ENCODE measurements at places on chromosomes 12 and 14.
A peak's percentile ranks its signal among the peaks of the same experiment; 100 is the strongest.

- no peak for DNase-seq
These were observed 8.8 kb downstream of the PPM1A start for GRCh38 chr14:60257865-60258264.

DNA sequence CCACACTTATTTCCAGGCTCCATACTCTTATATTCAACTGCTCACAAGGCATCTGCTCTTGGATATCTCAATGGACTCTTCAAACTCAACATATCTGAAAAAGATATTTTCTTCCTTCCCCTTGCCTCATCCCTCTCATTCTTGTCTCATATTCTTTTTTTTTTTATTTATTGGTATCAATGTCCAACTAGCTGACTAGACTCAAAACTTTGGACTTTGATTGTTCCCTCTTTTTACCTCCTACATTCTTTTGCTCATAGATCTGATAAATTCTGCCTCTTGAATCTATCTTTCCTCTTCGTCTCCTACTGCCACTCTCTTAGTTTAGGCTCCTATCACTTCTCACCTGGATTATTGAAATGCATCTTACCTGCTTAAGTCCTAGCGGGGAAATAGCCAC is 25.8 kb downstream of the ARF6 start:
- no peak for DNase-seq

- no peak for DNase-seq
These were observed 21.8 kb downstream of the MDM1 start for GRCh38 chr12:68310370-68310769.

DNA sequence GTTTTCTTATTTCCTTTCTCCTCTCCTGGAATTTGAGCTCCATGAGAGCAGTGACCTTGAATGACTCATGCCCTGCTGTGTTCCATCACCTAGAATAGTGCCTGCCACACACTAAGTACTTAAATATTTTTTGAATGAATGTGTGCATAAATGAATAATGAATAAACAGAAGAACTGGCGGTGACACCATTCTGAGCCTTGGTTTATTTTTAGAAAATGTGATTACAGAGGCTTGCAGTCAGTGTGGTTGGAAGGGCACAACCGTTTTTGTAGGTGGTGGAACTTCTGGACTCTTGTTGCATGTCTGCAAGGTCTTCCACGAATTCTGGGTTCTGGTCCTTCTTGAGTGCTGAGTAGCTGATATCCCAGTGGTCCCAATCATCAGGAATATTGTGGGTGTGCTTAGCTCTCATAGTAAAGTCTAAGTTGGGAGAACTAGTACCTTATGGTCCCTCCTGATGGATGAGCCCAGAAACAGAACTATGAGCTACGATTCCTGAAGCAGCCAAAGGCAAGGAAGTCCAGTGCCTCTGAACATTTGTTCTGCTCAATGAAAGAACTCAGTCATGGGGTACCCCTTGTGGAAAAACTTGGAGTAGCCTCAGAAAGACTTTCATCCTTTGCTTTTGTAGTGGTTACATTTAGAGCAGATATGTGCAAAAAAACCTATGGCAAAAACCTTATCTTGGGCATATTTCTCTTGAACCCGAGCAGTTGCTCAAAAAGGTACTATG is 28.8 kb upstream of the BHLHE41 start:
- peak; percentile 83 for DNase-seq

DNA sequence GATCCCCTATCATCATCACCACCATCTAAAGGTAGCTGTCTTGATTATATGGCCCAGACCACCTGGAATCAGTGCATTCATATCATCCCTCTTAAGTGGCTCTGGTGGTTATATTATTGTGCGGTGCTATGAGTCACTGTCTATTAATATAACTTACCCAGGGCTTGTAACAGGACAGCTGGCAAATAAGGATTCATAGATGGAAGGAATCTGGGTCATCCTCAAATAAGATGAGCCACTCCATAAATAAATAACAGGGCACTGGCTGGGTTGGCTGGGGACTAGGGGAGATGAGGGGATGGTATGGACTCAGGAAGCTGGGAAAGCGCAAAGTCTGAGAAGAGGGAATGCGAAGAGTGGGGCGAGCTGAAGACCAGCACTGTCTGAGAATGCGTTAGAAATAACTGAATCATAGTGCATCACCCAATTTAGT is 216.1 kb downstream of the NUAK1 start:
- DNase-seq = no peak

GRCh38 chr12:6093764-6094163 is 30.7 kb downstream of the VWF start:
- DNase-seq = peak; percentile 64

GRCh38 chr14:71243697-71244096 is 336.4 kb downstream of the PCNX1 start:
- no peak for DNase-seq

DNA sequence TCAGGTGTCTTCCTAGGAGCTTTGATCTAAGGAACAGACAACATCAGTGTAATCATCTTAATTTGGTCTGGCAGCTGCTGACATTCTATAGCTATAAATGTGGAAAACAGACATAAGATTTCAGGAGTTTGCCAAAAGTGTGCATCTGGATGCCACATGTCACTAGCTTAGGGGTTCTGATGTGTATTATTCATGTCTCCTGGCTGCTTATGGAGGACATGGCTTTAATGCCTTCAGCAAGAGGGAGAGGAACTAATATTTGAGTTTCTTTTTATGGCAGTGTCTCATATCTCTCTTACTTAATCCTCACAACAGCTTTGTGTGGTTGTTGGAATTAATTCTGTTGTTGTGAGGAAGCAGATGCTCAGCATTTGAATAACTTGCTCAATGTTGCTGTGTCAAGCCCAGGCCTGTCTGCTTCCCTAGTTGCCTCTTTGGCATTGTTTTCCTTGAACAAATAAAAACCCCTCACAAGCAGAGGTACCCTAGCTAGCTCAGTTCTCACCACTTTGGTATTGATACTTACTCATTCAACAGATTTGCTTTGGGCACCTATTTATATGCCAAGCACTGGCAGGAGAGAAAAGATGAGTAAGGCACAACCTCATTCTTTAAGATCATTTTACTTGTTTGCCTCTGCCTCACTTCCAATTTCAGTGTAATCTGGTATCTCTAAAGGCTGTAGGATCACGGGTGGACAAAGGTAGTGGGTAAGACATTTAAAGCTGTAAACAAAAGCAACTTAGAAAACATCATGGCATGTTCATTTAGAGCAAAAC is 39.8 kb upstream of the EID3 start:
- no peak for DNase-seq

GRCh38 chr12:94633401-94633800 is 17.0 kb downstream of the TMCC3 start:
- no peak for DNase-seq

- DNase-seq = peak; percentile 87
These were observed 28.1 kb downstream of the MSRB3 start for GRCh38 chr12:65306366-65307168.

GRCh38 chr12:111011999-111012600 is 91.7 kb upstream of the MYL2 start:
- DNase-seq = no peak

GRCh38 chr12:95100264-95101190 is 27.1 kb upstream of the NR2C1 start:
- DNase-seq = no peak

- no peak for DNase-seq
These were observed 8.5 kb downstream of the RARG start for GRCh38 chr12:53223389-53224060.

GRCh38 chr12:44708218-44708617 is 167.9 kb downstream of the NELL2 start:
- DNase-seq = no peak

GRCh38 chr12:109097435-109098182 is at the start of gene UNG:
Gene UNG, plus strand, starts transcription at chr12:109097597. Its CDS starts 83 bp downstream, at chr12:109097680.
- peak; percentile 95 for DNase-seq

GRCh38 chr14:22845821-22846625 is 9.6 kb downstream of the MMP14 start:
- no peak for DNase-seq

- no peak for DNase-seq
These were observed 34.0 kb downstream of the BMAL2 start for GRCh38 chr12:27366621-27367020.

DNA sequence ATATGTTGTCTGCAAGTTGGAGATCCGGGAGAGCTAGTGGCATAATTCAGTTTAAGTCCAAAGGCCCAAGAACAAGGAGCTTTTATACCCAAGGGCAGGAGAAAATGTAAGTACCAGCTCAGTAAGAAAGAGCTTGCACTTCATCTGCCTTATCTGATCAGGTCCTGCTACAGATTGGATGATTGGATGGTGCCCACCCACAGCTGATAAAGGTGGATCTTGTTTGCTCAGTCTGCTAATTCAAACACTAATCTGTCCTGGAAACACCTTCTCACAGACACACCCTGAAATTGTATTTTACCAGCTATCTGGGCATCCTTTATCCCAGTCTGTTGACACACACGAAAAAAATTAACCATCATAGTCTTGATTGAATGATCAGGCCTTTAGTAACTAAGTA is 230.7 kb upstream of the SLC16A7 start:
- no peak for DNase-seq

- DNase-seq = peak; percentile 34
These were observed 39.4 kb downstream of the MVK start for GRCh38 chr12:109612975-109613502.

DNA sequence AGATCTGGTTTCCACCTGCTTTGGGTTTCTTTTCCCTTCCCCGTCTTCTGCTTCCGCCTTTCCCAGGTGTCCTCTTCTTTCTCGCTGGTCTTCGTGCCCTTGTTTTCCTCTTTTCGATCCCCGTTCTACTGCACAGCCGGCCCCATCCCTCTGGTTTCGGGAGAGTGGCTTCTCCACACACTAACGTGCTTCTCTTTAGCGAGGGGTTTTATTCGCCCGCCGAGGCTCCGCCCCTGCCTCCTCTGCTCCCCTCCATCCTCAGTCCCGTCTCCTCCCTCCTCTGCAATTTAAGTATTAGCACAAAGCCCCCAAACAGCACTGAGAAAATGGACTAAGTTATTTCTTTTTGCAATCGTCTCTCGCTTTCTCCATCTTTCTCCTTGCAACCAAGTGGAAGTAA is at the start of gene SLC7A8:
Gene SLC7A8, minus strand, starts transcription at position 182 of the 400 bp plus-strand sequence. CDS start 746 bp downstream, outside the sequence.
- no peak for DNase-seq

- no peak for DNase-seq
These were observed at the start of gene RIMBP2 for GRCh38 chr12:130715998-130716968. Gene RIMBP2, minus strand, starts transcription at chr12:130716299. Its CDS starts 237,286 bp downstream, at chr12:130479013.

GRCh38 chr14:104930526-104931303 is 6.0 kb downstream of the PLD4 start:
- DNase-seq = no peak

DNA sequence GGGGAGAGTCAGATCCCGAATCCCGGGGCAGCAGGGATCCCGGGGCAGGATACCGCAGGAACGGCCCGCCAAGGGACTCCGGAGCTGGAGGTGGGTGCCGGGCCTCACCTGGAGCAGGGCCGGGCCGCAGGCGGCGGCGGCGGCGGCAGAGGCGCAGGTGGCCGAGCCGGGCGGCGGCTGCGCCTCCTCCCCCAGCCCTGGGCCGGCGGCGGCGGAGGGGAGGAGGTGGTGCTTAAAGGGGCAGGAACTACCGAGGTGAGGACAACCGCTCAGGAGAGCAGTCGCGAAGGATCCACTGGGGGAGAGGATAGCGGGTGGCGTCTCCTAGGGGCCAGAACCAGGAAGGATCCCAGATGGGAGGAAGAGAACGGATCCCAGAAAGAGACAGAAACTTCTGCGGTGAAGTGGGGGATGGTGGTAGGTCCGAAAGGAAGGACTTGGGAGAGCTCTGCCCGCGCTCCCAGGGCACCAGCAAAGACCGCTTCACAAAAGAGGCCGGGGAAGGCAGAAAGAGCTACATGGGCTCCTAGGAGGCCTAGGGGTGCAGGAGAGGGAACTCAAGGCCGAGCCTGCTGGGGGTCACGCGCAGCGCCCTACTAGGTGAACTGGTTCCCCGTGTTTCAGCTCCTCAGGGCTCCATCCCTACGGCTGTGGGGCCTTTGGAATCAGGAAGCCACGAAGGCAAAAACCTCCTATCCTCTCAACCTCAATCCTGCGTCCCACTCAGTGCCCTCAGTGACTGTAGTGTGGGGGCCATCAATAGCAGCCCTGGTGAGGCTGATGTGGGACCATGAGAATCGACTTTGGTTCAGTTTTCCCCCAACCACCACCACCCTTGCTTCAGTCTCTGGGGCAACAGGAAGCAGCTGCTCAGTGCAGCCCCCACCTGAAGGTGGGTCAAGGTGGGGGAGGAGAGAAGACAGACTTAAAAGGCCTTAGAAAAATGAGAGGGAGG is 5.0 kb upstream of the BAZ2A start:
- peak; percentile 92 for DNase-seq

GRCh38 chr14:103430358-103430757 is 45.1 kb downstream of the MARK3 start:
- no peak for DNase-seq

GRCh38 chr14:37545174-37545573 is 49.9 kb downstream of the FOXA1 start:
- peak; percentile 14 for DNase-seq

DNA sequence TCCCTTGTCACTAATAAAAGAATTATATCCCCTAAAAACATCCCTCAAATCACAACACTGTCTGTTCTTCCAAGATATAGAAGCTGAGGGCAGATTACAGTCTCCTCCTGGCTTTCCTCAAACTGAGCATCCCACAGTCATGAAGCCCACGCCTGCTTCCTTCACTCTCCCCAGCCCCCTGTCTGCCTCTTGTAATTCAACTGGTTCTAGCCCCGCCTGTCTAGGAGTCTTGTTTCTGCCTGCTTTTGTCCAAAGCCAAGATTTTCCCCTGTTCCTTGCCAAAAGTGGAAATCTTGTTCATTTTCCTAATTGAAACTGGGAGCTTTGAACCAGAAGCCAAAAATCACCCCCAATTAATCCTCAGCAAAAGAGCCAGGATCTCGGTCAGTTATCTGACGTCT is 35.9 kb upstream of the PWP1 start:
- DNase-seq = no peak

DNA sequence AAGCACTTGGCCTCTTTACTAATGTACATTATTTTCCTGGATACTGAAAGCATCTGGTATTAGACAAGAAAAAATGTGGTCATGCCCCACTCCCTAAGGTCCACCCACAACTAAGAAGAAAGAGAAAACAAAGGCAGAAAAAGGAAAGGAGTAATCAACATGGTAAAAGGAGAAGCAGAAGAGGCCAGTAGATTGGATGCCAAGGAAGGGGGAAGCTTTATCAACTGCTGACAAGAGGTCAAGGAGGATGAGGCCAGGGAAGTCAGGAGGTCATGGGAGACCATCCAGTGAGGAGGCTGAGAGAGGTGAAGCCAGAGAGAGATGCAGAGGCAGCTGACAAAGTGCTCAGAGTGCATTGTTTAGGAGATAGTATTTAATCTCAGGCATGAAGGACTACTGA is 383.5 kb downstream of the ZFP36L1 start:
- no peak for DNase-seq

- DNase-seq = peak; percentile 36
These were observed 29.4 kb upstream of the FBRSL1 start for GRCh38 chr12:132460571-132460970.

DNA sequence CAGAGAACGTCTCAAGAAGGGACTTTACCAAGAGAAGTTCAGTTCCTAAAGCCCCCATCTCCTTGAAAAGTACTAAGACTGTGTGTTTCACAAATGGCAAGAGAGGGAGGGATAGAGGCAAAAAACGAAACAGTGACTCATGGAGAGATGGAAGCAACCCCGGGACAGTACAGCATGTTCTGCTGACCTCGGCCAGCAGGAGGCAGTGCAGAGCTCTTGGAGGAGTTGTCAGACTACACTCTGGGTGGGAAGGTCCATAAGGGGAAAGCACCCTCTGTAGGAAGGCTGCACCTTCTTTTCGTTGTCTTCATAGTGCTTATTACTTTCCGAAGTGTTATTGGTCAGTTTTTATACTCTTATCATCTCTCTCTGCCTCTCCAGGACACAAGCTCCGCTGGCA is 525.2 kb upstream of the CCDC196 start:
- peak; percentile 9 for DNase-seq
